ENCODE measurements at places on chromosomes 5 and 9.

GRCh38 chr9:22170556-22170955 is 161.5 kb upstream of the CDKN2B start:
- H3K27me3 ChIP-seq = peaks cover 10% of the 10 kb centered on the region
- DNase-seq = no peak
- H3K27ac ChIP-seq = no peak overlapping the region

- peaks cover 35% of the 10 kb centered on the region for H3K36me3 ChIP-seq
- peaks cover 16% of the 10 kb centered on the region for H3K4me1 ChIP-seq
- H3K4me3 ChIP-seq = peak within 1 kb of the TSS; percentile 92
- peak within 1 kb of the TSS; percentile 89 for H3K27ac ChIP-seq
- DNase-seq = peak; percentile 97
Observed at GRCh38 chr5:139197710-139198669, at the start of gene SIL1. TSS of gene SIL1 (minus strand) at chr5:139198368. CDS start at chr5:139127843, 70,525 bp downstream.

DNA sequence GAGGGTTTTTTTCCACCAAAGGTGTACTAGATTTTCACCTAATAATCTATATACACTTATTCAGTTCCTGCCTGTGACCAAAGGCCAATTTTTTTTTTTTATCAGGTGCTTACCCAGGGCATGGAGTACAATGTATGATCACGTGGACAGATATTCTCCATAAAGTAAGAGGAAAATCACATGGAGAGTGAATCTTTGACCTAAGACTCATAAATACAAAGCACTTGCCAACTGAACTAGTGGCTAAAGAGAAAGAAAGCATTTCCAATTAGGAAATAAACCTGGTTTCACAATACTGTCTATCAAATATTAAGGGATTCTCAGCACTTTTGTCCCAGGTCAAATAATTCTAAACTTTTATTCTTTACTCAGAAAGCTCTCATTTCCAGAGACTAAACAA is 33.0 kb upstream of the CEP120 start:
- no peak overlapping the region for H3K27ac ChIP-seq
- no peaks in the 10 kb centered on the region for H3K36me3 ChIP-seq
- no peak overlapping the region for H3K4me3 ChIP-seq
- H3K27me3 ChIP-seq = no peaks in the 10 kb centered on the region

GRCh38 chr5:179413086-179413690 is 67.9 kb upstream of the ADAMTS2 start:
- H3K36me3 ChIP-seq = no peaks in the 10 kb centered on the region
- DNase-seq = no peak
- H3K4me1 ChIP-seq = no peaks in the 10 kb centered on the region
- H3K4me3 ChIP-seq = no peak overlapping the region

DNA sequence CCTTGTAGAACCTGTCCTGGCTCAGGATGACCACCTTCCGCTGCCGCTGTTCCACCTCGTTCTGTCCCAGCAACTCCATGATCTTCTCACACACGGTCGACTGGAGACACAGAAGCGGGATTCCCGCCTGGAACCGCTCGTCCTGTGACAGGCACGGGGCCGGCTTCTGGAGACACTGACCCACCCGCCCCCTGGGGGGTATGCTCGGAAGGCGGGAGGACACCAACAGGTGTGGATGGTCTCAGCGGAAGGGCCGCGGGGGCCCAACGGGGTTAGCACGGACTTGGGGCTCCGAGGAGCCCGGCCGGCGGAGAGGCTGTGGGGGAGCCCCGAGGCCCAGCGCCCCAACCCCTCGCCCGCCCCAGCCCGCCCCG is 530 bp downstream of the UCK1 start:
- H3K4me3 ChIP-seq = peak overlapping the region; percentile 78
- H3K27ac ChIP-seq = no peak overlapping the region
- no peaks in the 10 kb centered on the region for H3K27me3 ChIP-seq
- DNase-seq = no peak
- no peaks in the 10 kb centered on the region for H3K36me3 ChIP-seq

DNA sequence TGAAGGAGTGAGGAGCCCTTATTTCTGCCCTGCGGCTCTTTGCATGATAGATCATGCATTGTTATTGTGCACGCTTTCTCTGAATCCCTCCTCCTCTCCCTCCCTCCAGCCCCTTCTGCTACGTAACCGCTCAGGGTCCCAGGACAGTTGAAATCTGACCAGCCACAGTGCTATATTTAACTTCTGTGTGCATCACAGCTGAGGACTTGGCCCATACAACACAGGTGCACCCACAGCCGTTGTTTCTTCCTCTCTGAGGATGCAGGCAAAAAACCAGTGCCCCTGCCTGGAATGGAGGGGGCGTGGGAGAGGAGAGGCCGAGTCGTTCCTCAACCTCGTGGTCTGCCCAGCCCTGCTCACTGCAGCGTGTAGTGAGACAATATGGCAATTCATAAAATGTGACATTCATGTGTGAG is 335.6 kb upstream of the CLINT1 start:
- no peaks in the 10 kb centered on the region for H3K4me1 ChIP-seq
- H3K27ac ChIP-seq = no peak overlapping the region
- H3K27me3 ChIP-seq = no peaks in the 10 kb centered on the region
- H3K4me3 ChIP-seq = no peak overlapping the region
- no peaks in the 10 kb centered on the region for H3K36me3 ChIP-seq
- no peak for DNase-seq

GRCh38 chr5:2562036-2562435 is 189.4 kb downstream of the IRX2 start:
- no peak for DNase-seq
- no peaks in the 10 kb centered on the region for H3K4me1 ChIP-seq
- no peaks in the 10 kb centered on the region for H3K36me3 ChIP-seq

DNA sequence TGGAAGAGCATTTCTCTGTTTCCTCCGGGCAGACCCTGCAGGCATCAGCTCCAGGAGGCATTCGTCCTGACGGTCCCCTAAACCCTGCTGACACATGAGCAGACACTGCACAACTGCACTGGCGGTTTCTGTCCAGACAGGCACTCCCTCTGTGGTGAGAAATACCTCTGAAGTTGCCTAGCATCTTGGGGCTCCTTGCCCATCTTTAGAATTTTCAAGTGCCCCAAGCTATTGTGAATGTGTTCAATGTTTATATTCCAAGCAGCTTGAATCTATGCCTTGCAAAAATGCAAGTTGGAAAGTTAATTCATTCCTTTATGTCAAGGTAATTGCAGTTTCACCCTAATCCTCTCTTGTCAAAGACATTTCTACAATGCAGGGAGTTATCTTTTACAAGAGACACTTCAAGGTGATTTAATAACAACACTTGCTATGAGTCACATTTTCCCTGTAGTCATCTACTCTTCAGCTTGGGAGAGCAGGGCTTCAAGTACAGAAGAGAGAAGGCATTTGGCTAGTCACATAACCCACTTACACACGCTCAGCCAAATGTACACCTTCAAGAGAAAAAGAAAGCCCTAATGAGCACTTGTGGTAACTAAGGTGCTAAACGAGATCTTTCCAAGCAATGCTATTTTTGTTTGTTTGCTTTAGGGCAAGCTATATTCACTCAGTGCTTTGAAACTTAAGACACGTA is 302.5 kb downstream of the MLLT3 start:
- H3K4me3 ChIP-seq = no peak overlapping the region
- H3K27me3 ChIP-seq = no peaks in the 10 kb centered on the region
- H3K36me3 ChIP-seq = peaks cover 18% of the 10 kb centered on the region
- H3K27ac ChIP-seq = peak overlapping the region; percentile 85

DNA sequence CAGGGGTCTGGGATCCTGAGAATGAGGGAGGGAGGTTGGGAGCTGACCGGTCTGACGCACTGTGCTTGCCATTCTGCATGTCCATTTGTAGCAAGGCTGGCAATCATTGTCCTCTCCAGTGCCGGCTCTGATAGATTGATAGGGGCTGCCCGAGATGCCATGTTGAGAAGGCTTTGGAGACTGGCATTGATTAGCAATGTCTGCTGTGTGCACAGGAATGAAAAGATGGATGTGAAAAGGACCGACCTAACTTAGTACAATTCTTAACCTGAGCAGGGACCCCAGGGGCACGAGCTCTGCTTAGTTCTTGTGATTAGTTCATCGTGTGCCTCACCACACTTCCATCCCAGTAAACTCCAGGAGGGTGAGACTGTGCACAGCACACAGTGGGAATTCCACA is 17.0 kb downstream of the NEK6 start:
- no peaks in the 10 kb centered on the region for H3K36me3 ChIP-seq
- no peaks in the 10 kb centered on the region for H3K4me1 ChIP-seq
- H3K27me3 ChIP-seq = no peaks in the 10 kb centered on the region
- no peak overlapping the region for H3K4me3 ChIP-seq

GRCh38 chr9:73451003-73451402 is 299.3 kb downstream of the ANXA1 start:
- DNase-seq = no peak
- no peaks in the 10 kb centered on the region for H3K36me3 ChIP-seq
- no peaks in the 10 kb centered on the region for H3K4me1 ChIP-seq

DNA sequence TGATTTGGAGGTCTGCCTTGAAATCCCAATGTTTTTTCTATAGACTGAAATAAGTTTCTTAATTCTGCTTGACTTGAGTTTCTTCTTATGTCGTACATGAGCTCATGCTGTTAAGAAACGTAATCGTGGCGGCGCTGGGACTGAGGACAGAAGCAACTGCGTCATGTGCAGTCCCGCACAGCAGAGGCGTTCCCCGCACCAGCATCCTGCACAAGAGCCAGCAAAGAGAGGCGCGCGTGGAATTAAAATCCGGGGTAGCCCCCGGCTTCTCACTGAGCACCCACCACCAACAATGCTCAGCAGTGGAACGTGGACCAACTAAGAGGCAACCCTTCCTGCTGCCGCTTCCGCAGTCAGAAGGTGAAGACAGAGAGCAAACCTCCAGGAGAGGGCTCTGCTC is 496.2 kb upstream of the ADAMTS16 start:
- no peaks in the 10 kb centered on the region for H3K27me3 ChIP-seq
- H3K27ac ChIP-seq = no peak overlapping the region
- H3K4me3 ChIP-seq = no peak overlapping the region

DNA sequence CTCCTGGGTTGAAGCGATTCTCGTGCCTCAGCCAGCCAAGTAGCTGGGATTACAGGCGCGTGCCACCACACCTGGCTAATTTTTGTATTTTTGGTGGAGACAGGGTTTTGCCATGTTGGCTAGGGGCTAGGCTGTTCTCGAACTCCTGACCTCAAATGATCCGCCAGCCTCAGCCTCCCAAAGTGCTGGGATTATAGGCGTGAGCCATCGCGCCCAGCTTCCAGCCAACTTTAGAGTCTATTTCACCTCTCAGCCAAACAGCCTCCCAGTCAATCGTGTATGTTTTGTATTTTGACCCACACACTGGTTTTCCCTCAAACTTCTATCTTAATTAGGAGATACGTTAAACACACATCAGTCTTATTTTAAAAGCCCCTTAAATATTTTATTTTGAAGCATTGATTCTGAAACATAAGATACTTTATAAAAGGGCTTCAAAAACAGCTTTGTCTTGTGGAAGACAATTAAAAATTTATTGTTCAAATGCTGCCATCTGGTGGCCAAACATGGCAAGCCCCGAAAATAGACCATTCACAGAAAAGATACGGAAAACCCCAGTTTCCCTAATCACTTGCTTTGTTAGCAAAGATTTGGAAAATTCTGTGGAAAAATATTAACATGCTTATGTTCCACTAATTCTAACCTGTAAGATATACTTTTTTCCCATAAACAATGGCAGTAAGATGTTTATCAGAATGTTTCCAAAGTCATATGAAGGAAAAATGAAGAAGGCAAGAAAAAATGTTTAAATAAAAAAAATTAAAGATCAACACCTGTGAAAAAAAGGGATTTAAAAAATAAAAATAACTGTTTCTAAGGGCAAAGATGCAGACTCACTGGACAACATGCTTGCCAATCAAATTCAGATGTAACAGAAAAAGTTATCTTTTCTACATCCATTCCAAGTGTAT is 33.1 kb downstream of the APTX start:
- H3K27ac ChIP-seq = no peak overlapping the region
- DNase-seq = peak; percentile 12
- H3K36me3 ChIP-seq = peaks cover 9% of the 10 kb centered on the region
- no peak overlapping the region for H3K4me3 ChIP-seq
- peaks cover 1% of the 10 kb centered on the region for H3K4me1 ChIP-seq

- H3K27ac ChIP-seq = no peak overlapping the region
- no peaks in the 10 kb centered on the region for H3K27me3 ChIP-seq
- no peak overlapping the region for H3K4me3 ChIP-seq
- no peak for DNase-seq
- H3K4me1 ChIP-seq = no peaks in the 10 kb centered on the region
- H3K36me3 ChIP-seq = no peaks in the 10 kb centered on the region
Observed at GRCh38 chr5:127885176-127885575, 182.0 kb downstream of the CCDC192 start.

- H3K36me3 ChIP-seq = peaks cover 9% of the 10 kb centered on the region
- DNase-seq = no peak
- peaks cover 18% of the 10 kb centered on the region for H3K4me1 ChIP-seq
- H3K27me3 ChIP-seq = no peaks in the 10 kb centered on the region
Observed at GRCh38 chr9:130112538-130113151, 58.9 kb downstream of the GPR107 start.

GRCh38 chr9:135790850-135791249 is 88.9 kb downstream of the KCNT1 start:
- no peaks in the 10 kb centered on the region for H3K36me3 ChIP-seq
- no peaks in the 10 kb centered on the region for H3K27me3 ChIP-seq
- no peaks in the 10 kb centered on the region for H3K4me1 ChIP-seq
- H3K27ac ChIP-seq = no peak overlapping the region
- H3K4me3 ChIP-seq = no peak overlapping the region

- no peaks in the 10 kb centered on the region for H3K36me3 ChIP-seq
- H3K27me3 ChIP-seq = no peaks in the 10 kb centered on the region
- no peak overlapping the region for H3K27ac ChIP-seq
- no peak overlapping the region for H3K4me3 ChIP-seq
Observed at GRCh38 chr5:55575815-55576583, 41.2 kb upstream of the PLPP1 start.

GRCh38 chr5:166014256-166014655 is 2277.2 kb upstream of the WWC1 start:
- no peaks in the 10 kb centered on the region for H3K36me3 ChIP-seq
- no peak overlapping the region for H3K27ac ChIP-seq
- H3K27me3 ChIP-seq = no peaks in the 10 kb centered on the region
- no peak for DNase-seq

DNA sequence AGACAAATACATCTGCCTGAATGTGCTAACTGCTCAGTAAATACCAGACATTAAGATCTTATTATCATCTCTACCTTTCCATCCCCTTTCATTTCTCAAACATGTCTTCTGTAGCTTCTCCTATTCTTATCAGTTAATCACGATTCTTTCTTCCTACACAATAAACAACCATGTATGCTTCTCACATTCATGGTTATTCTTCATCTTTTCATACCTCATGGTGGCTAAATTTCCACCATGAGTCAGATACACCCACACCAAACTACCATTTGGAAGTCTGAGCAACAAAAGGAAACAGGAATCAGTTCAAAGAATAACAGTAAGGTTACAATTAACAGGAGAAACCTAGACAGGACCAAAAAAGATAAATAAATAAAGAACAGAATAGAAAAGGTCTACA is 7.7 kb downstream of the ZNF622 start:
- H3K36me3 ChIP-seq = peaks cover 34% of the 10 kb centered on the region
- peaks cover 64% of the 10 kb centered on the region for H3K4me1 ChIP-seq
- no peak for DNase-seq

GRCh38 chr5:141618030-141618803 is 583 bp downstream of the DIAPH1 start:
- peak; percentile 62 for DNase-seq
- peak overlapping the region; percentile 97 for H3K27ac ChIP-seq
- H3K27me3 ChIP-seq = no peaks in the 10 kb centered on the region
- peaks cover 52% of the 10 kb centered on the region for H3K36me3 ChIP-seq
